ENCODE measurements at places on chromosomes 3 and 15. TPM values are rescaled to one million over a fixed set of nuclear protein-coding genes. Genes with fewer than 3 reads are reported as not detected.

GRCh38 chr15:39459548-39459947 is 121.3 kb upstream of the THBS1 start:
- no peak for DNase-seq

GRCh38 chr15:95826412-95827195 is 503.9 kb upstream of the NR2F2 start:
- DNase-seq: no peak

GRCh38 chr3:55090291-55090690 is 162.4 kb upstream of the LRTM1 start:
- DNase-seq: no peak

DNA sequence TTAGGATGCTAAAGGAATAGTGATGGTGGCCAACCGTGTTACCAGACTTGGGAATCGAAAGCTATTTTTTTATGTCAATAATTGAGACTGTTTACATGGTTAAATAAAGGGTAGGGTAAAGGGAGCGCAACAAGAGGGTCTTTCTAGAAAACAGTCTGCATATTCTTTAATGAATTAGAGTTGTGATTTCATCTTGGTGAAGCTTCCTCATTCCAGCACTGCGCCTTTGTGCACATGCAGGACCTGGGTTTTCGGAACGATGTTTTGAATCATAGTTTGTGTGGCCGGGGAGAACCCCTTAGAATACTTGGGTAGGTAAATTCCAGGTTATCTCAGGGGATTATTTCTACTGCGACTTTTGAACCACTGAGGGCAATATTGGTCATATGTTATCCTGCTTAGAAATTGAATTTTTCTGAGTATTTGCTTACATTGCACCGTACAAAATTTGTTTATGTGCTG is 1.3 kb downstream of the PIK3CA start:
- DNase-seq: peak; percentile 17

- no peak for DNase-seq
Observed at GRCh38 chr3:186464424-186465093, 79.6 kb downstream of the CRYGS start.

DNA sequence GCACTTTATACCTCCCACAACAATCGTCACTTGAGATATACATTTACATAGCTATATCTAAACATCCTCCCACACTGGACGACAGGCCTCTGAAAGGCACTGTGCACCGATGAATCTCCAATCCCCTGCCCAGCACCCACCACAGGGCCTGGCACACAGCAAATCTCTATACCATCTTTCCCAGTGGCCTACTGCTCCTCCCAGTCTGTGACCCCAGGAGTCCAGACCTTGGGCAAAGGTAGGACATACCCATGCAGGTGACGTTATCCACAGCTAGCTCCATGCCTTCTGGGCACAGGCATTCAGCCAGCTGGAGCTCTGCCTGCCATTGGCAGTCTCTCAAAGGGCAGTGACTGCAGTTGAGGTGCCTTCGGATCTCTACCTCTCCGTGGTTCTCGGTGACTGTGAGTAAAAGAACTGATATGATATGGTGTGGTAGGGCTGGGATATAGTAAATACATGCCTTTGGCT is 5.8 kb downstream of the LTK start:
- DNase-seq: peak; percentile 72

- no peak for DNase-seq
Observed at GRCh38 chr15:56950979-56951378, 32.5 kb downstream of the TCF12 start.

GRCh38 chr3:148757238-148758215 is 59.8 kb downstream of the AGTR1 start:
- no peak for DNase-seq

GRCh38 chr3:118766306-118766669 is 268.4 kb downstream of the IGSF11 start:
- DNase-seq: no peak

DNA sequence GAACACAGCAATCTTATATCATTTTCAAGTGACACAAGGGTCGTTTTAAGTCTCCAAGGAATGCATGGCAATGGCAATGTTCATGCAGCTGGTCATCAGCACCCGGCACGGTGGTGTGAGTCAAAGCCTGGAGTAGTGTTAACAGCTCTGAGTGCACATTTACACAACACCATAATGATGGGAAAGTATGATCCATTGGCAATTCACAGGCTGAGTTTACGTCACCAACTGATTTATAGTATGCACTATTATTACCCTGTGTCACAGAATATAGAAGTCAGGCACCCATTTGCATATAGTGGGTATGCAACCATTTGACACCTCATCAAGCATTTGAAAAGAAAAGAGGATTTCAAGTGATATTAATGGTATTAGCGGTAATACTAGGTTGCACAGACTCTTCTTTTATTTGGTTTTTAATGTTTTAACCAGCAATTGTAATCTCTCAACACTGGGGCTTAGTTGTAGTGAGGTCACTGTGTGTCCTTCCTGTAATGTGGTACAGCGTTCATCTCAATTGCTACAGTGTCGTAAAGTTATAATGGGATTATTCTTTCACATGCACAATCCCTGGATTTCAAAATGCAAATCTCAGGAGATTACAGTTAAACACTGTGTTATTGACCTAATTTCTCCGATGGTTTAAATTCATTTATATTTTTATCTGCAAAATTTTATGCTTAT is 113.8 kb downstream of the C3orf38 start:
- DNase-seq: no peak

DNA sequence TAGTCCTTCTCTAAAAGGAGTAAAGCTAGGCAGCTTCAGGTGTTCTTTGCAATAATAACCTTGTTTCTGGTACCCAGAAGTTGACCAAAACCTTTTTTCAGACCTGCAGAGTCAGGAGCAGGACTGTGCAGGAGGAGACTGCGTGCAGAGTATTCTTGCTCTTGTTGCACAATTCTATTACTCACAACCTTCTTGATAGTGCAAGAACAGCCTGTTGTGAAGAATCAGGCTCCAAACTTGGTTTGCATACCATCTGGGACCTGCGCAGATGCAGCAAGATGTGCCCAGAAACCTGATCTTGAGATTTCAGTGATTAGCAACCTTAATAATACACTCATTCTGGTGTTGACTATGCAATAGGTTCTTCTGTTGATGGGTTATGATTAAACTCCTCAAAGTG is 111.9 kb downstream of the ATG7 start:
- no peak for DNase-seq

DNA sequence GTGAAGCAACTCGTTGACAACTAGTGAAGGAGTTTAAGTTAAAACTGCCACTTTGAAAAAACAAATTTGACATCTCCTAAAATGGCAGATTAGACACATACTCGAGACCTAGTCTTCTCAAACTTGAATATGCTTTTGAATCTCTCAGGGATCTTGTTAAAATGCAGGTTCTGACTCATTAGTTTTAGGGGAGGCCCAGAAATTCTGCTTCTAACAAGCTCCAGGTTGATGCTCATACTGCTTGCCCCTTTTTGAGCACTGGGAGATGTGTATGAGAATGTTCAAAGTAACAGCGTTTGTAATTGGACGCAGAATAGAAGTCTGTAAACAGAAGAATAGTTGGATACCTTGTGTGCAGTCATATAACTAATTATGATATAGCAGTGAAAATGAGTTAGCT is 1.6 kb downstream of the C3orf38 start:
- no peak for DNase-seq

DNA sequence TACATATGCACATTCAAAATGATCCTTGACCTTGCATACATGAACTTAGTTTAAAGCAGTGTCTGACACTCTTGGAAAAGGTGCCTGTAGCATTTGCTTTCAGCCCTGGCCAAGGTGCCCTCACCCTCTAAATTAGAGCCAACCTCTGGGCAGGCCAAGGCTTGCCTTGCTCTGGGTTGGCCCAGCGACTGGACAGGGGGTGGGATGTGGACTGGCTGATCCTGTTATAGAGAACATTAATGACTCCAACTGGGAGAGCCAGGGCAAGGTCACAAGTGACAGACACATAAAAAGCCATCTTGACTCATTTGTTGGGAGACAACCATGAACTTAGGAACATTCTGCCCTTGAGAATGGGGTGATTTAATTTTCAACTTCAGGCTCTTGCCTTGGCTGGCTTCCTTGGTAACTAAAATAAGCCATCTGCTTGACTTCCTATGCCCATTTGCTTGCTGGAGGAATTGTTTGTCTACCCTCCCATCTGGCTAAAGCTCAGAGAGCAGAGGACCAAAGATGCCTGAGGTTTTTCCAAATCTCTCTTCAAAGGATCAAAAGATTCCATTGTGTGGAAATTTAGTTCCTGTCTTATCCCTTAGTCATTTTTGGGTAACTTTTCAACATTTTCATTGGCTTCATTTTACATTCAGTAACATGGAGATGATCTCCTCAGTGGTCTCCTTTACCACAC is 403.7 kb downstream of the SOX2 start:
- no peak for DNase-seq

DNA sequence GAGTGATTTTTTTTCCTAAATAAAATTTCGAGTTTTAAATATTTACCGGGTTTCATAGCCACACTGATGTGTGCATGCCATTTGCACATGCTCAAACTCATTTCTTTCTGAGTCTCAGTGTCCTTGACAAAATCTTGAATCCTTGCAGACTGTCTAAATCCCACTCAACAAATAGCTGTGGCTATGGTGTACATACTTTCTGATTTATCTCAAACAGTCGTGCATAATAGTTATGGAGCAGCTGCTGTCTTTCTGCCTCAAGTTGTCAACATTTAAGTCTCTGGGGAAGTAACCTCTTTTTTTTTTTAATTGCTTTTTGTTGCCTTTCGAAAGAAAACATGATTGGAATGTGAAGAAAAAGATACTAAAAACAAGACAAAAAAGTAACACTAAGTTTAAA is 52.8 kb upstream of the UTS2B start:
- no peak for DNase-seq

DNA sequence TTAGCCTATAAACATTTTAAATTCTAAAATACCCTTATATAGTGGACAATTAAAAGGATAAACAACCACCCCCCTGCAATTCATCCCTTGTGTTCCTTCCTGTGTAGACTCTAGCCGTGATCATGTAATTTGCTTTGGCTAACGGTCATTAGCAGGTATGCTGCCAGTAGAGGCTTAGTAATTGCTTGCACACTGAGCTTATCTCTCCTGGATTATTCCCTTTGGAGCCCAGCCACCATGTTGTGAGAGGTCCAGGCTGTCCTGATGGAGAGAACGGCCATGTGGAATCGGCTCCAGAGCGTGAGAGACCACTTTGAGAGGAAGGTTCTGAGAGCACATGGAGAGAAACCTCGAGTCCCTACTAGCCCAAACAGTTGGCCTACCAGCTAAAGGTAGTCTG is 11.0 kb upstream of the BNC1 start:
- DNase-seq: no peak

- no peak for DNase-seq
Observed at GRCh38 chr3:168134931-168135330, 39.2 kb upstream of the GOLIM4 start.

- DNase-seq: no peak
Observed at GRCh38 chr3:124381575-124382333, 348.5 kb upstream of the UMPS start.

GRCh38 chr3:72067721-72068120 is 282.8 kb upstream of the PROK2 start:
- no peak for DNase-seq

DNA sequence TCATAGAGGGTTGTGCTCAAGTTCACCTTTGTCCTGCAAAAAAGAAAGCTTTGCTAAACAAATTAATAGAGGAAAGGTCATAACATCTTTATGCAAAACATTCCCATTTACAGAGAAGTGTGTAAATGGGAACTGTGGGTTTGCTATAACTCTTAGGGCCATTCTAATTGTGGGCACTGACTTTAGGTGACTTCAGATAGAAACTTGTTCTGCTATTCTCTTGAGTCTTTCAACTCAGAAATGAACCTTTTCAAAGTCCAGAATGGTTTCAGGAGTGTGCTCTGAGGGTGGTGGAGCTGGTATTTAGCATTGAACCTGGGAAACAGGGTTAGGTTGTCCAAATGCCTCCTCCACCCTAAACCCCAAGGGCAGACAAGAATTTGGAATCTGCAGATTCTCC is 34.0 kb downstream of the SPTSSB start:
- no peak for DNase-seq

GRCh38 chr3:150014782-150015181 is 44.1 kb upstream of the PFN2 start:
- no peak for DNase-seq

DNA sequence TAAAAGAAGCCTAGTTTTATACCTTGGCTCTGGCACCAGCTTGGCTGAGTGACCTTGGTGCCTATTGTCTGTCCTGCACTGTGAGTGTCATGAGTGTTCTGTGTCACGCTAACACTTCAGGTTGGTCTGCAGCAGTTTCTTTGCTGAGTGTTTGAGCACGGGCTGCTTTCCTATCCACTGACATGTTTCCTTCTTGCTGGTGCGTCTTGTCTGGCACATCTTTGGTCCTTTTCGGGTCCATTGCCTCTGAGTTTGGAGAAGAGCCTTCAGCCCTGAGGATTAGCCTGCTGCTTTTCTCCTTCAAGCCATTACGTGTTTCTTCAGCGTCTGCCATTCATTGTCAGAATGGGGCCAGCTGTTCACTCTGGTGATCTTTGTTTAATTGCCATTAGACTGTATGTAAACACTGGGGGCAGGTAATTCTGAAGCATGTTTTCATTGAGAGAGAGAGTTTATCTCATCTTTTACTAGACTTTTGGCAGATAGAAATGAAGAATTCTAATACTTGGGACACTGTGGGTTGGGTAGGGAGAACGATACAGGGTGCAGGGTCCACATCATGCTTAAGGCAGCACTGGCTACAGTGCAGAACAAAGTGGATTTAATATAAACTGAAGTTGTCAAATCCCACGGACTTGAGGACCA is 55.5 kb downstream of the LRRC28 start:
- DNase-seq: no peak

GRCh38 chr15:99925661-99926461 is 192.6 kb upstream of the LYSMD4 start:
- DNase-seq: no peak

- no peak for DNase-seq
Observed at GRCh38 chr15:48516121-48516520, 129.4 kb downstream of the FBN1 start.

DNA sequence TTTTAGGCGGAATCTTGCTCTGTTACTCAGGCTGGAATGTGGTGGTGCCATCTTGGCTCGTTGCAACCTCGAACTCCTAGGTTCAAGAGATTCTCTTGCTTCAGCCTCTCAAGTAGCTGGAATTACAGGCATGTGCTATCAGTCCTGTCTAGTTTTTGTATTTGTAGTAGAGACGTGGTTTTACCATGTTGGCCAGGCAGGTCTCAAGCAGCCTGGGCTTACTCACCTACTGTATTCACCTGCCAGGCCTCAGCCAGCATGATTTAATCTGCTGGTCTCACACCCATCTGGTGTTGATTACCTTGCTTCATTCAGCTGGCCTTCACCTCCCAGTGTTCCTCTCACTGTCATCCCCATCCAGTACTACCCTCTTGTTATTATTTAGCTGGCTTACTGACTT is 102.0 kb downstream of the IL12A start:
- no peak for DNase-seq

- DNase-seq: no peak
Observed at GRCh38 chr15:45884755-45885445, 250.1 kb downstream of the SQOR start.

Gene PLSCR2
- not detected for total RNA-seq

Gene LMAN1L
- not detected for total RNA-seq

Gene SAXO2
- 2.7 TPM for total RNA-seq

Gene FHIT
- total RNA-seq: 7.6 TPM

Gene SLC25A20
- total RNA-seq: 4.9 TPM

Gene GPR62
- not detected for total RNA-seq

Gene ALDH1A2
- total RNA-seq: 4.0 TPM

Gene SLC22A13
- total RNA-seq: 0.44 TPM

Gene CMTM8
- 16.8 TPM for total RNA-seq

Gene GBE1
- total RNA-seq: 23.1 TPM

Gene SLCO3A1
- 50.0 TPM for total RNA-seq

Gene TRIM71
- total RNA-seq: not detected

Gene GADL1
- total RNA-seq: not detected

Gene CFAP161
- total RNA-seq: 1.4 TPM

Gene SLC12A8
- total RNA-seq: 30.7 TPM

Gene MUC4
- total RNA-seq: 84.4 TPM

Gene FSTL1
- 256 TPM for total RNA-seq
